Posterior vena cava (tissue), 2 donors: ENCODE measurements at places on chromosomes 7 and 10. TPM values are rescaled to one million over a fixed set of nuclear protein-coding genes. Genes with fewer than 3 reads are reported as not detected.

GIMAP5 gene
- 13.8 TPM for total RNA-seq

LAMB1 gene
- total RNA-seq, result 109 TPM

AKR1C8 gene
- not detected for total RNA-seq

IFIT1 gene
- total RNA-seq, result 13.8 TPM

ZRANB1 gene
- 19.8 TPM for total RNA-seq
